ENCODE measurements at places on chromosomes 3 and 15. TPM values are rescaled to one million over a fixed set of nuclear protein-coding genes. Genes with fewer than 3 reads are reported as not detected.

FSIP1 gene
- 0.67 TPM for total RNA-seq

REC114 gene
- not detected for total RNA-seq

KCNAB1 gene
- total RNA-seq = 0.26 TPM

POLR2M gene
- total RNA-seq = 60.8 TPM

C3orf70 gene
- total RNA-seq = not detected

CCK gene
- total RNA-seq = not detected

DNA sequence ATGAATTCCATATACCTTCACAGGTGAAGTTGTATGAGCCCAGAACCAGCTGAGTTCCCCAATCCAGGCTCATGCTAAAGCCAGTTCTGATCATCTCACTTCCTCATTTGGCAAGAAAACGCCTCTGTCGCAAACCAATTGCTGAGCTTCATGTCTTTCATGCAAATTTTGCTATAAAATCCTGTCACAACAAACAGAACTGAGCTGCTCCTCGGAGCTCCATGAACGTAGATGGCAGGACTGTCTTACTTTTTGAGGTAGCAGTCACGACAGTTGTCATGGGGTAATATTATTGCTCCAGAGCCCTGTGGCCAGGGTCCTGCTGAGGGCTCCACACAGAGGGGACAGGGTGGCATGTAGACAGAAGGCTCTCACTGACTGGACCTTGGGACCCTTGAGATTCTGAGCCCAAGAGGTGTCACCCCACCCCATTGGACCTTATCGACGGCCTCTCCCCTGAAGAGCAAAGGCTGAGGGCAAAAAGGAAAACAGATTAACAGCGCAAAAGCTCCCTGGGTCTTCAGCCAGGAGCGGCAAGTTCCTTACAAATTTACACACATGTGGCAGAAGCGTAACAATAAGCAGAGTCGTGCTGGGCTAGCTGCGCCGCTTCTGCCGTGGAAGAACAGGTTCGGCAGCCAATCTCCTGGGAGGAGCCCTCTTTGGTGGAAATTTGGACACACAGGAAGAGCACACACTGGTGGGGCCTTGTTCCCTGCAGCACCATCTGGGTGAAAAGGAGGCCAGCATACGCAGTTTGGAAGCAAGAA lies 249.2 kb downstream of the OPA1 start:
- DNase-seq = no peak

DNA sequence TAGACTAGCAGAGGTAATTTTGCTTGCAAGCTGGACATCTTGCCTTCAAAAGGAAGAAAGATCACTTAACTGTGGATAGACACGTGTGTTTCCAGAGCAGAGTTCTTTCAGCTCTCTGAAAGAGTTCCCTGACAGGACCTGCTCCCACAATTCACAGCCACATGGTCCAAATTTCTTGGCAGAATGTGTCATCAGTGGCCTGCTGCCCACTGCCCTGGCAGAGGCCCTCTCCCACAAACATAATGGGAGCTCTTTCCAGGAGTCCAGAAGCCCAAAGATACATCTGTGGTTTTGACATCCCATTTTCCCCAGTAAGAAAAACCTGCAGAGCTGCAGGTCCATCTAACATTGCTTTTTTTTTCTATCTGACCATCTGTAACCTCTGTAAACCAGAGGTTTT lies 48.3 kb downstream of the SERPINI1 start:
- no peak for DNase-seq

DNA sequence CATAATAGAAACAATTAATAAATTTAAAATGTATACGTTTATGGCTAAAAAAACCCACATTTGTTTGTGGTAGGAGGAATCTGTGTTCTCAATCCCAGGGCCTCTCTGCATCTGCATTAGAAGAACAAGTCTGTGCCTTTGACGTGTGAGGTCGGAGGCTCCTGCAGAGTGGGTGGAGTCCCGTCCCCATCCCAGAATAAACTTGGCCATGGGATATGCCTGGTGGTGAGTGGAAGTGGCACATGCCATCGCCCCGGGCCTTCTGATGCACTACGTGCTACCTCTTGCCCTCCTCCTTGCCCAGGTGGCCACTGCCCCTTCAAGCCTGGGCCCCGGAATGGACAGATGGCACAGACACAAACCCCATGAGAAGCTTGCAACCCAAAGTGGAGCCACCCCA lies 131.1 kb upstream of the NSMCE3 start:
- no peak for DNase-seq

DNA sequence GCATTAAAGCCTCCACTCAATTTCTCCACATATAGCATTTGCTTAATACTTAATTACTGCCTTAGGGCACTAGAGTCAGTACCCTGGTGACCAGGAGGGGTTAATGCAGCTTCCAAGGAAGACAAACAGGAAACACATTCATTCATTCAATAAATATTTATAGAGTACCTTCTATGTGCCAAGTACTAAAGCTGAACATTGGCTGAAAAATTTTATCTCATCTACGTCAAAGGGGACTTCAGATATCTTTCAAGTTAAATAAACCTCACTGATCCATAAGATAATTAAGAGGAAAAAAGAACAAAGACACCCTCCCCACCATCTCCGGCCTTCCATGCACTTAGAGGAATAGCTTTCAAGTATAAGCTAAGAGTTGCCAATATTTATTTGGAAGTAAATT lies 156.9 kb upstream of the PRICKLE2 start:
- DNase-seq = no peak

GRCh38 chr3:116129187-116129946 lies 315.9 kb downstream of the LSAMP start:
- DNase-seq = no peak

GRCh38 chr3:133464573-133464972 lies 64.7 kb downstream of the BFSP2 start:
- no peak for DNase-seq

GRCh38 chr3:197338586-197338985 lies 40.2 kb upstream of the DLG1 start:
- DNase-seq = no peak

GRCh38 chr3:169489775-169490546 lies 173.6 kb downstream of the MECOM start:
- no peak for DNase-seq

DNA sequence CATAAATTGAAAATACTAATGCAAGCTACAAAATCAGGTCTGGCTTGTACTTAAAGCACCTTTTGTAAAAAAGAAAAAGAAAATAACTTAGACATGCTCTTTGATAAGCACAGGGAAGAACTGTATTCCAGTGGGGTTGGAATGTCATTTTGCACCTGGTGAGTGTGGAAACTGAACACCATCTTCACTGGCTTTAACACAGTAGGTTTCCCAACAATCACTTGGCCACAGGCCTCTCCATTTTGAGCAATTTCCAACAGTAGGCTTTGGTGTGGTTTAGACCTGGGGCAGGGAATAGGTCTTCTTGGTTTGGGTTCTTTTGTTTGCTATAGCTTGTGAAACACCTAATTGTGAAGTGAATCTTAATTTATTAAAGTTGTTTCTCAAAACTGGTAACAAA lies 18.9 kb downstream of the PDZRN3 start:
- DNase-seq = no peak
